ENCODE measurements at places on chromosomes 1 and 21. TPM values are rescaled to one million over a fixed set of nuclear protein-coding genes. Genes with fewer than 3 reads are reported as not detected.

DNA sequence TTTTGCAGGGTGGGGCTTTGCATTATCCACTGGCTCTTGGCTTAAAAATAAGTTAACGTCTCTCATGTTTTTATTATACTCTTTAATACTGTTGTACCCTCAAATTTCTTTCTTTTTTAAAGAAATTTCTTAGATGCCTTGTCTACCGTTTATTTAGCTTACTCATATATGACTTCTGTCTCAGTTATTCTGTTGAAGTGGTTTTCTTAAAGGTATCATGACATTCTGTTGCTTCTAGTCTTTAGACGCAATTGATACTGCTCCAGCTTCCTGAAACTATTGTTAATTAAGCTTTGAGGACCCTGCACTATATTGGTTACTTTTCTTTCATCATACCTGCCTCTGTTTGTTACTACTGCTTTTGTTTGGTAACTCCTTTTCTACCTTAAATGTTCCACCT is 11.7 kb downstream of the PKN2 start:
- DNase-seq = no peak

DNA sequence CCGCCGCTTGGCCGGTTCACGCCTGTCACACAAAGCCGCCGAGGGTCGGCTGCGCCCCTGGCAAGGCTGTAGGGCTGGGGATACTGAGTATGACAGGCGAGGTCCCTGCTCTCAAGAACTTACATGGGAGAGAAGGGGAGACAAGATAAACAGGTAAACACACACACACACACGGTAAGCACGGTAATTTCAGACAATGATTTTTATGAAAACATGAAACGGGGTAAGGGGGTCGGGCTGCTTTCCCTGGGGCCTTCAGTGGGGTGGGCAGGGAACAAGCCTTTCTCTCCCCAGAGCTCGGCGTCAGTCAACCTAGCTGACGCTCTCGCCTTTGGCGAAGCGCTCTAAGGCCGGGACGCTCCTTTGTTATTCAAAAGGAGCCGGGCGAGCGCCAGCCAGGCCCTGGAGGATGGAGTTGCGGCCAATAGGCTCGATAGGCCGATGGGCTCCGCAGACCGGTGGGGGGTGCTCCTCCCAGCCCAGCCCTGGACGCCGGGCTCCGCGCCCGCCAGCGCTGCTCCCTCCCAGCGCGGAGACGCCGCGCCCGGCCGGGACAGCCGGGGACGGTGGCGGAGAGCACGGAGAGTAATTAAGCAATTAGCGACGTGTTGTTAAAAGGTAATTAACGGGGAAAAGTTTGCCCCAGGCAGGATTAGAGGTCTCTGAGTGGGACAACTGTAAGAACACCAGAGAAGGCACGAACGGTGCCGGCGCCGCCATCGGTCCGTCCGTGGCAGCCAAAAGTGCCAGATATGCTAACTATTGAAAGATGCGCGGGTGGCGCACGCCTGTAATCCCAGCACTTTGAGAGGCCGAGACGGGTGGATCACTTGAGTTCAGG is 950 bp upstream of the INKA2 start:
- DNase-seq = peak; percentile 66

DNA sequence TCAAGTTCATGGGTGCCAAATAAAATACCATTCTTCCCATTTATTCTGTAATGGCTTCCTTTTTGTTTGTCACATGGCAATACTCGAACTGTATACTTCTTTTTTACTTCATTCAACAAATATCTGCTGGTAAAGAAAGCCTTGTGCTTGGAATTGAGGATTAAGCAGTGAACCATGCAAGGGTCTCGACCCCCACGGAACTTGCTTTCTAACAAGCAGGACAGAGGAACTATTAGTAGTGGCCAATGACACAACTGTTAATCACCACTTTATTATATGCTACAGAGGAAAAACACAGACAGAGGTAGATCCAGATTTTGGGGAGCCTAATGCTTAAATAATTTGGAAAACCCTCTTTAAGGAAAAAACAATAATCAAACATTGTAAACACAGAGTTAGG is 542.2 kb downstream of the DPYD start:
- DNase-seq = no peak

- DNase-seq = no peak
Observed at GRCh38 chr1:183792300-183792699, 12.6 kb upstream of the RGL1 start.

- DNase-seq = no peak
Observed at GRCh38 chr1:246827396-246827795, 103.2 kb downstream of the SCCPDH start.

BEST4 gene
- 0.18 TPM for total RNA-seq

NR0B2 gene
- total RNA-seq = not detected

DNA sequence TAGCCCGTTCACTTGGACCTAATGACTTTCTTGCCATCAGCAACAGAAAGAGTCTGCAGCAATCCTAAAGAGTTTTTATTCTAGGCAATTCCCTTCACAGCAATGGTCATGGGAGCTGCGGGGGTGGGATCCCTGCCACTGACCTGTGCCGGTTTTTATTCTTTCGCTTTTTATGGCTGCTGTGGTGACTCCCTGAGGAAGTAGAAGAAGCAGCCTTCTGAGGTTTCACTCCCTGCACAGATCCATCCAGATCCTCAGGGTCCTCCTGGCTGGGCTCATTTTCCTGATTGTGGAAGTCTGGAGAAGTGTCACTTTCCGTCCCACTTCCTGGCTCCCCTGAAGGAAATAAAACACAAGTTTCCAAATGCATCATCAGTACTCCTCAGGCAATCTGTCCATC is 12.9 kb downstream of the MEAF6 start:
- DNase-seq = no peak

- DNase-seq = no peak
Observed at GRCh38 chr1:87898431-87898830, 569.8 kb downstream of the LMO4 start.

GRCh38 chr1:111778541-111779051 is 22.9 kb downstream of the DDX20 start:
- DNase-seq = no peak

DNA sequence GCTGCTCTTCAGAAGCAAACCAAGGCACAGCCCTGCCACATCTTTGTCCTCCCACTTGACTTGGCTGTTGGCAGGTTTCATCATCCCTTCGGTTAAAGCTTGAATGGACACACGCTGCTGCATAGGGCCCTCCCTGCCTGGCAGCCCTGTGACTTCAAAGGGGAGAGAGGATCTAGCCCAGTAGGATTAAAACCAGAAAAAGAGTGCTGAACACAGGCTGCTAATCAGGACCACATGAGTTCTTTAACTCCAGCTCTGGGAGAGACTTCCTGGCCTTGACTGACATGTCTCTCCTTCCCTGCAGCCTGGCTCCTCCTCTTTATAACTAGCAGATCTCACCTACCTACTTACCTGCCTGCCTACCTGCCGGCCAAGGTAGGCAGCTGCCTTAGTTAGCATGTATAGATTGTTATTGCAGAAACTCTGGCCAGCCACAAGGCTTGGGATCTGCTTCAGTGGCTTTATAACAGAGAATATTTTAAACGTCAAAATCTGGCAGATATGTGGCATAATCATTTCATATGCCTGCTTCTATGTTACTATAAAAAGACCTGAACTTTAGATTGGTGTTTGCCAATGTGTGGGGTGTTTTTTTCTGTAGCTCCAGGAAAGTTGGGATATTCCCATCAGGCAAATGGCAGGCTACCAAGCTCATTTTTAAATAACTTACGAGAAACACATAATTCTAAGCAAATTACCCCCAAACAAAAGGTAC is 49.4 kb downstream of the ERG start:
- DNase-seq = no peak

ITLN2 gene
- total RNA-seq = 118 TPM

TSPEAR gene
- total RNA-seq = not detected

TNNI3K gene
- not detected for total RNA-seq

MROH9 gene
- not detected for total RNA-seq

GRCh38 chr1:55244476-55245099 is 29.4 kb upstream of the USP24 start:
- DNase-seq = no peak

GRCh38 chr21:46065215-46065913 is 32.5 kb upstream of the COL6A2 start:
- DNase-seq = no peak

GRCh38 chr1:156705918-156706656 is 704 bp upstream of the CRABP2 start:
- peak; percentile 71 for DNase-seq

ZFYVE9 gene
- total RNA-seq = 19.5 TPM

- DNase-seq = no peak
Observed at GRCh38 chr1:162138599-162139181, 69.2 kb downstream of the NOS1AP start.

PLA2G4A gene
- 12.2 TPM for total RNA-seq

- no peak for DNase-seq
Observed at GRCh38 chr1:110982320-110982719, 18.6 kb upstream of the LRIF1 start.

GRCh38 chr1:117654493-117655219 is 48.8 kb downstream of the TENT5C start:
- DNase-seq = no peak

DNA sequence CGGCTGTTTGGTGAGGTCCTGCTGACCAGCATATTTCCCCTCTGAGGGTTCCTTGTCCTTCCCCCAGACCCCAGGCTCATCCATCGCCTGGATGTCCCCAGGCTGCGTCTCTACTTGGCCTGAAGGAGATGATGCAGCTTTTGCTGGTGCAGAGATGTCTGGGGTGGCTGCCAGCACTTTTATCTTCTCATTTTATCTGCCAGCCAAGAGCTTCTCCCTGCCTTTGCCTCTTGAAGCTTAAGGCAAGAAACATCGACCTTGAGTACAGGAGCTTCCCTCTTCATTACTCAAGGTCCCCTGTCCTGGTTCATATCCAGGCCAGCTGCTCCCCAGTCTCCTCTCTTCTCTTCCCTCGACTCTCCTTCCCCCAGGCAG is 9.2 kb upstream of the H6PD start:
- DNase-seq = no peak

AADACL3 gene
- not detected for total RNA-seq

- no peak for DNase-seq
Observed at GRCh38 chr1:935751-936231, 12.1 kb downstream of the SAMD11 start.

TDRD10 gene
- 27.8 TPM for total RNA-seq

AK5 gene
- not detected for total RNA-seq

AMY1A gene
- not detected for total RNA-seq

DNA sequence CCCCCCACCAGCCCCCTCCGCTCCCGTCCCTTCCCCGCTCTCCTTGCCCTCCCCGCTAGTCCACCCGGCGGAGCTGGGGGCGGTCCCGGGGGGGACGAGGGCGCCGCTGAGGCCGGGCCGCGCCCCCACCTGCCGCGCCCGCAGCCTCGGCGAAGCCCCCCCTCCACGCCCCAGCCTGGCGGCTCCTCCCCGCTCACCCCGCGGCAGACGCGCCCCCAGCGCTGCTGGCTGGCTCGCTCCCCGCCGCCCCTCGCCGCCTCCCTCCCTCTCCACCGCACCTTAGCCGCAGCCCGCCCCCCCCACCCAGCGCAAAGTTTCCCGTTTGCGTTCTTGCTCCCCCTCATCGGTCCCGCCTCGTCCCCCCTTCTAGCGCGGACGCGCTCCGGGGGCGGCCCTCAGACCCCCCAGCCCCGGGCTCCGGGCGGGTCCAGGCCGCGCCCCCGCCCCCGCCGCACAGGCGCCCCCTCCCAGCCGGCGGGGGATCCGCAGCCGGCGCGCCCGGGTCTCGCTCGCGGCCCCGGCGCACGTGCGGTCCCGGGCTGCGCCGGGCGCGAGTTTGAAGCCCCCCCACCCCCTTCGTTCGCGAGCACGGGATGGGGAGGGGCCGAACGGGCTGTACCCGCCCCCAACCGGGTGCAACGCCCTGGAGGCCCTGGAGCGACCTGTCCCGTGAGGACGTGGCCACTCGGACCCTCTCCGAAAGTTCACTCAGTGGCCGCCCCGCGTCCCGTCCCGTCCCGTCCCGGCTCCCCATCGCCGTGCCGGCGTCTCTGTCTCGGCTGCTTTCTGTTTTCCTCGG is 623 bp downstream of the PTPRF start:
- DNase-seq = peak; percentile 52

GRCh38 chr1:33261344-33261743 is 5.1 kb downstream of the ZNF362 start:
- DNase-seq = no peak

- DNase-seq = peak; percentile 42
Observed at GRCh38 chr1:171245458-171246064, 2.7 kb upstream of the FMO1 start.

KCNJ10 gene
- not detected for total RNA-seq

TNFAIP8L2 gene
- 1.6 TPM for total RNA-seq

CRYZ gene
- total RNA-seq = 31.7 TPM

DNA sequence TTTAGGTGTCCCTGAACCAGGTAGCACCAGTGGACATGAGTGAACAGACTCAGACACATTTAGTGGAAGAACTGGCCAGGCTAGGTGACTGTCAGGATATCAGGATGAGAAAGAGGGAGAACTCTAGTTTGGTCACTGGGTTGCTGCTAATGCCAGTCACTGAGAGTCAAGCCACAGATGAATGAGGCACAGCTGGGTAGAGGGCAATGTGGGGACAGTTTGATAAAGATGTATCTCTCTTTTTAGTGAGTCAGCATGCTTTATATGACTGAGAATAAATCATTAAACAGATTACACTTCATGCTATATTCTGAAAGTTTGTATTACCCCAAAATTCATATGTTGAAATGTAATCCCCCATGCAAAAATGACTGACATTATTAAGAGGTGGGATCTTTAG is 87.1 kb downstream of the SELENOF start:
- DNase-seq = no peak

GRCh38 chr1:74654708-74655107 is 18.9 kb downstream of the ERICH3 start:
- no peak for DNase-seq

SELENBP1 gene
- 15.6 TPM for total RNA-seq

CCDC27 gene
- not detected for total RNA-seq

DNA sequence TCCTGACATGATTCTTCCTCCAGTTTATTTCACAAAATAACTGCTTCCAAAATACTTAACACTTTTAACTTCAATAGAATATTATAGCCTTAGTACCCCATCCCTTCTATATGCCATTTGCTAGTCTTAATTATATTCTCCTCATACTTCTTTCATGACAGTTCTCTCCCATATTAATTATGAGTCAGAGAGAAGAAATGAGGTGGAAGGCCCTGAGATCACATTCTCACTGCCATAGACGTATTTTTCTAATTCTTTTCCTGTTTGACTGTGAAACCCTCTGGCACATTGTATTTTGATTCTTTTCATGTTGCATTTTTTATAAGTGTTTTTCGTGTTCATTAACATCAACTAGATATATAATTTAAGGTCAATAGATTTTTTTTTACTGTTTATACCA is 88.4 kb downstream of the GTF2B start:
- DNase-seq = no peak

DNA sequence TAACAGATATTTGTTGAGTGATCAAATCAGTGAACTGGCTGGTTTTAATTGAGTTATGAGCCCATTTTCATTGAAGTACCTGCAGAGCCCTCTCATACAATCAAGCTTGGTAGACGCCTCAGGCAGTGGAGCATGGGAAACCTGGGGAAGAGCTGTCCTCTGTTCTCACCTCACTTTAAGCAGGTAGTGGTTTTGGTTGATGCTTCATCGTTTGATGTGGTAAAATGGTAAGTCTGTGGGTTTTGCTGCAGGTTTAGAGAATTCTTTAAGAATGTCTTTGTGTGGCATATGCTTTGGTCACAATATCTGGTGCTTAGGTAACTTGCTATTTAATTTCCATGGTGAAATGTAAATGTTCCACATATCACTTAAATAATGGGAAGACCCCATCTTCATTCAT is 10.0 kb downstream of the LAMC1 start:
- DNase-seq = no peak

LYPD8 gene
- not detected for total RNA-seq

Data from endothelial cell (in vitro differentiated cells).